SK-MEL-5 (cell line): ENCODE measurements at places on chromosomes 6 and 20. TPM values are rescaled to one million over a fixed set of nuclear protein-coding genes. Genes with fewer than 3 reads are reported as not detected.

CRISP2 gene
- total RNA-seq: not detected in 2 replicates

SLC35B3 gene
- 22.8 and 23.6 TPM in 2 replicates for total RNA-seq

ADGB gene
- not detected in 2 replicates for total RNA-seq

CLIC5 gene
- not detected in 2 replicates for total RNA-seq

SCRT2 gene
- total RNA-seq: not detected in 2 replicates

PTCRA gene
- total RNA-seq: 6.2 and 9.7 TPM in 2 replicates

THBD gene
- not detected in 2 replicates for total RNA-seq

NOTCH4 gene
- total RNA-seq: 1.7 TPM in 2 replicates

SPATA2 gene
- 3.3 and 4.6 TPM in 2 replicates for total RNA-seq

ARFGEF3 gene
- total RNA-seq: 0.82 and 0.85 TPM in 2 replicates

ULBP1 gene
- total RNA-seq: not detected in 2 replicates

ARFRP1 gene
- 18.9 and 25.5 TPM in 2 replicates for total RNA-seq

RBM24 gene
- 7.9 and 8.5 TPM in 2 replicates for total RNA-seq

TSBP1 gene
- total RNA-seq: not detected in 2 replicates

CCDC170 gene
- not detected in 2 replicates for total RNA-seq

SLC2A10 gene
- 8.5 and 8.8 TPM in 2 replicates for total RNA-seq

COL21A1 gene
- 0.16 and 0.66 TPM in 2 replicates for total RNA-seq

SLC12A5 gene
- 0.74 and 1.5 TPM in 2 replicates for total RNA-seq

SPATS1 gene
- total RNA-seq: 0.53 and 0.74 TPM in 2 replicates

FGD2 gene
- total RNA-seq: 0.08 TPM in 1 of 2 replicates, not detected in the other

MYBL2 gene
- 10.4 and 14.1 TPM in 2 replicates for total RNA-seq

FKBP1C gene
- total RNA-seq: 0.98 and 1.4 TPM in 2 replicates

TREM1 gene
- not detected in 2 replicates for total RNA-seq

SLC17A1 gene
- not detected in 2 replicates for total RNA-seq

GPLD1 gene
- total RNA-seq: 0.55 and 1.1 TPM in 2 replicates

EGFL8 gene
- 11.4 and 15.0 TPM in 2 replicates for total RNA-seq

GNAS-AS1 gene
- total RNA-seq: 0.55 and 0.90 TPM in 2 replicates

OSTM1 gene
- 194 and 228 TPM in 2 replicates for total RNA-seq

MEI4 gene
- 0.08 TPM in 1 of 2 replicates, not detected in the other for total RNA-seq

PSMB8 gene
- total RNA-seq: 40.4 and 43.9 TPM in 2 replicates

OXT gene
- not detected in 2 replicates for total RNA-seq

TLDC2 gene
- total RNA-seq: not detected in 2 replicates

C2 gene
- 9.4 and 10.1 TPM in 2 replicates for total RNA-seq

SH3BGRL2 gene
- 0.98 and 1.0 TPM in 2 replicates for total RNA-seq

HTR1E gene
- total RNA-seq: not detected in 2 replicates

CDH4 gene
- not detected in 2 replicates for total RNA-seq

SYTL3 gene
- total RNA-seq: 0.85 and 0.92 TPM in 2 replicates

NOX3 gene
- total RNA-seq: not detected in 2 replicates

GPR6 gene
- total RNA-seq: not detected in 2 replicates

SMIM13 gene
- total RNA-seq: 33.8 and 34.3 TPM in 2 replicates

CAPN11 gene
- not detected in 2 replicates for total RNA-seq

NR2E1 gene
- 0.18 and 0.24 TPM in 2 replicates for total RNA-seq
